CD4-positive, alpha-beta T cell treated with Interleukin-6 for 4 hours (primary cell): ENCODE measurements at places on chromosomes 4 and X.

GRCh38 chr4:71524756-71525155, 185.9 kb downstream of the SLC4A4 start:
- DNase-seq: no peak

- peak; percentile 46 for DNase-seq
These were observed 33.1 kb downstream of the GAB3 start for GRCh38 chrX:154717824-154718223.

- DNase-seq: no peak
These were observed 589.1 kb downstream of the TRIML1 start for GRCh38 chr4:188728359-188728758.

- DNase-seq: no peak
These were observed 376.0 kb downstream of the GBA3 start for GRCh38 chr4:23068756-23069155.

DNA sequence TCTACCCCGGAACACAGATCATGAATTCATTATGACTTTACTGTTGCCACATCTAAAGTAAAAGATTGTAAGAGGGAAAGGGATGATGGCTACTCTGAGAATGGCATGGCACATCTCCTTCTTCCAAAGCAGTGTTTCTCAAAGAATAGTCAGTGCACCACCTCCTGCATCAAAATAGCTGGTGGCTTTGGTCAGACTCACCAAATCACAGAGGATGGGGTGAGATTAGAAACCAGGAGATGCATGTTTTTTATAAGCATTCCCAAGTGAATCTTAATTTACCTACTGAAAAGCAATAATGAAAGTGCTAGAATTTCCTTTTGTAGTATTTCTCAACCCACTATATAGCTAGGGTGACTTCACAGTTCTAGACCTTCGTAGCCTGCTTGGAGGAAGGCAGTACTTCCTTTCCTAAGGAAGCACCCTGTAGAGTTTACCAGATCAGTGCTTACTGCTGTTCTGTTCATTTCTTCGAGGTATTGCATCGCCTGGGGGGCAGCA, 340.8 kb upstream of the KLF3 start:
- no peak for DNase-seq

- DNase-seq: no peak
These were observed 857.9 kb upstream of the HTR2C start for GRCh38 chrX:113726009-113726408.

GRCh38 chrX:8272821-8273220, 101.8 kb upstream of the VCX2 start:
- DNase-seq: no peak
